Fibroblast of the aortic adventitia (primary cell): ENCODE measurements at places on chromosomes 2 and 18.

DNA sequence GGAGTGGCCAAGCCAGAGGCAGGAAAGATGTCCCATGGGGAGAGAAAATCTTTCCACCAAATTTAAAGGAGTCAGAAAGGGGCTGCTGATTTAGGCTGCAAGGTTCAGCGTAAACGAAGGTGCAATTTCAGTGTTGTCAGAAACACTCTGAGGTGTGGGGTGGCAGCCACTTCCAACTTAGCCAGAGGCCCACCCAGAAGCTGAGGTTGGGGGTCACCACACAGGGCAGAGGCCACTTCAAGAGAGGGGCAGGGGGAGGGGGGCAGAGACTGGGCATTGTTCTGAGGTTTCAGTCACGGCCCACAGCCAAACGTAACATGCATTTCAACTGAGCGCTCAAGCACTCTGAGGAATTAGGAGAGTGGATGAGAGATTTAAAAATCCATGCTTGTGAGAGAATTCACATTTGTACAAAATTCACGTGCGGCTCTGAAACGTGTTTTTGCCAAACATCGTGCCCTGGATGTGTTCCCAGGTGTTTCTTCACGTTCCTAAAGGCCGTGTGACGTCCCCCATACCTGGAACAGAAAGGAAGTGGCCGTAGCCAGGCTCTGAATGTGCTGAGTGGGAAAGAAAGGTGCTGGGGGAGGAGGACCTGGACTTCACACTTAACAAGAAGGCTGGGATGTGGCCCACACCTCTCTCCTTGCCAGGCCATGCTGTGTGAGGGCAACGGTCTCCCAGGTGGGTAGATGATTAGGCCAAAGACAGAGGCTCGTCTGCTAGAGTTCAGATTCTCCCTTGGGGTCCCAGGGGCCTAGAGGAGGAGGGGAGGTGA lies 19.5 kb upstream of the BOK start:
- DNase-seq = no peak

DNA sequence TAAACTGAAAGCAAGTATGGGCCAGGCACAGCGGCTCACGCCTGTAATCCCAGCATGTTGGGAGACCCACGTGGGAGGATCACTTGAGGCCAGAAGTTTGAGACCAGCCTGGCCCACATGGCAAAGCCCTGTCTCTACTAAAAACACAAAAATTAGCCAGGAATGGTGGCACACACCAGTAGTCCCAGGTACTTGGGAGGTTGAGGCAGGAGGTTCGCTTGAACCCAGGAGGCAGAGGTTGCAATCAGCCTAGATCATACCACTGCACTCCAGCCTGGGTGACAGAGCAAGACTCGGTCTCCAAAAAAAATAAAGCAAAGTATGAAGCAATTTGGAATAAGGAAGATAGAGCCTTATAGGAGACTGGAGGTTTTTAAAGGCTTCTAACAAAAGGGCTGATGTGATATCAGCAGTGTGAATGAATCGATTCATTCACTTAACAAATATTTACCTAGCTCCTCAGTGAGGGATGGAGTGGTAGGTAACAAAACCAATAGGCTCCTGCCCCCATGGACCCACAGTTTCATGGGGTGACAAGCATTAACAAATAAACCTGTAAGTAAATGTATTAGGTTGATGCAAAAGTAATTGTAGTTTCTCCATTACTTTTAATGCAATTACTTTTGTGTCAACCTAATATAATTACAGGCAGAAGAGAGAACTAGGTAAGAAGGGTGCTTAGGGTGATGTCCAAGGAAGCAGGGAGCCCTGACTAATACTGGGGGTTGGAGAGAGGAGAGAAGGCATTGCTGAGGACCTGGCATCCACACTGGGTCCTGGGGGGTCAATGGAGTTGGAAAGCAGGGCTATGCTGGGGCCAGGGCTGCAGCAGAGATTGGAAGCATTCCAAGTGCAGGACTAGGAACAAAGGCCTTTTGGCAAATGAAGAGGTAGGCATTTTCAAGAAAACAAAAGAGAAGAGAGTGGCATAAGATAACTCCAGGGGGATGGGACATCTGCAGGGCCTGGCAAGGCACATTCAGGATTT lies 195.4 kb upstream of the ARL4C start:
- DNase-seq = peak; percentile 44

GRCh38 chr2:197258580-197258979 lies 52.0 kb downstream of the ANKRD44 start:
- peak; percentile 28 for DNase-seq

DNA sequence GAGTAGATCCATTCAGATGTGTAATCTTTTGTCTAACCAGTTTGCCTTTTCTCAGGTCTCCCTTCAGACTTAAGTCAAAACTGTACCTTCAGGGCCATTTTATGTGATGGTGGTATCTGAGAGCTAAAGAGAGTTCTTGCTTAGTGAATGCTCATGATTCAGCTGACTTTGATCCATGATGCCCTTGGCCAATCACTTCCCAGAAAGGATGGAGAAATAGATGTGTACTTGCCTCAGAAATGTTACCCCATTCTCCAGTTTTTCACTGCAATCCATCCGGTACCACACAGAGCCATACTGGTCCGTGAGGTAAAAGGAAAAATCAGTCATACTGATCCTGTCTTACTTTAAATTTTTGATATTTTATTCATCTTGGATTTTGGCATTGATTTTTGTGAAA lies 234.8 kb upstream of the PIK3C3 start:
- no peak for DNase-seq

DNA sequence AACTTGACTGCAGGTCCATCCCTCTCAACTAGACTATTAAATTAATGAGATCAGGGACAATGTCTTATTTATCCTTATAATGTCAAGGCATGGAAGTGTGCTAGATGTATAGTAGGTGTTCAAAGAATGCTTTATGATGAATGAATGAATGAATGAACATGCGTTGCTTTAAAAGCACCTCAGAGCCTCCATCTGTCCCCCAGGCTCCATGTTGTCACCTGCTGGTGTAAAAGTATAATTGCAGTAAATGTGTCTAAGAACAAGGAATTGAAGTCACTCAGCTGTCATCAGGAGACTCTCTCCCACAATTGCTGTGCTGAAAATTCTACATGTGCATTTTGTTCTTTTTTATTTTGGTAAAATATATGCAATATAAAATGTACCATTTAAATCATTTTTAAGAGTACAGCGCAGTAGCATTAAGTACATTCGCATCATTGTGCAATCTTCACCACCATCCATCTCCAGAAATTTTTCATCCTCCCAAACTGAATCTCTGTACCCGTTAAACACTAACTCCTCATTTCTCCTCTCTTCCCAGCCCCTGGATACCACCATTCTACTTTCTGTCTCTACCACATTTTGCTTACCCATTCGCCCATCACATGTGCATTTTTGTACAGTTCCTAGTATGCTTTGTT lies 52.6 kb downstream of the GNAL start:
- DNase-seq = no peak

DNA sequence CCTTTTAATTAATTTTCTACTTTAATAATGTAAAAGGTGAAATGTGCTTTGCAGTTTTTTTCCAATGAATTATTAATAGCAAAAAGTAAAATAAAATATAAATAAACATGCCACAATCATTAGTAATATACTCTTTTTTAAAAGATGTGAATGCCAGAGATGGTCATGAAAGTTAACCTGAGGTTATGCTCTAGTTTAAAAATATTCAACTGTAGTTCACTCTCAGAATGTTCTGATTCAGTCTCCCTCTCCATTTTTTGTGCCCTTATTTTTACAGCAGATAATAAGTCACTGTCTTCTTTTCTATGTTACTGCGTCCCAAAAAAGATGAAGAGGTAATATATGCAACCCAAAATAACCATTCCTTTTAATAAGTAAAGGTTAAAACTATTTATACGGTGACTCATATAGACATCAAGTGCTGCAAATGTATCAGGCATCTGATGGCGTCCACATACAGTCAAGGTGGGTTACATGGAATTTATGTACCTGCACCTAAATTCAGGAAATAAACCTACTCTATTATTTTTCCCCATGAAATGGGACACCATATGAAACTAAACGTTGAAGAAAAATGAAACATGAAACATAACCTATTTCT lies 153.6 kb upstream of the ZNF804A start:
- no peak for DNase-seq

DNA sequence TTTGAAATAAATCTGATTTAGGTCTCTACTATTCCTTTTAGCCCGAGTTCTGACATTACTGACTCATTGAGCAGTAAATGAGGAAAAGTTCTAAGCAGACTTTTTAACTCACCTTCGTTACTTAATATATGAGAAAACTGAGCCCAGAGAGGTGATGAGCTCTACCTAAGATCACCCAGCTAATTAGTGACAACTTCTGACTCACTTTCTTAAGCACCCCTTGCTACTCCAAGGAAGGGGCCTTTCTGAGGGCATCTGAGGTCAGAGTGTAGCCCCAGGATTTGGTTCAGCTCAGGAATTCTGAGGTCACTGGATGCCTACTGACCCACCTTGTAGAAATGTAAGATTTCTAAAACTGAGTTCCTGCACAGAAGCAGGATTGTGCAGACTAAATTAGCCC lies 102.2 kb upstream of the FZD5 start:
- no peak for DNase-seq

DNA sequence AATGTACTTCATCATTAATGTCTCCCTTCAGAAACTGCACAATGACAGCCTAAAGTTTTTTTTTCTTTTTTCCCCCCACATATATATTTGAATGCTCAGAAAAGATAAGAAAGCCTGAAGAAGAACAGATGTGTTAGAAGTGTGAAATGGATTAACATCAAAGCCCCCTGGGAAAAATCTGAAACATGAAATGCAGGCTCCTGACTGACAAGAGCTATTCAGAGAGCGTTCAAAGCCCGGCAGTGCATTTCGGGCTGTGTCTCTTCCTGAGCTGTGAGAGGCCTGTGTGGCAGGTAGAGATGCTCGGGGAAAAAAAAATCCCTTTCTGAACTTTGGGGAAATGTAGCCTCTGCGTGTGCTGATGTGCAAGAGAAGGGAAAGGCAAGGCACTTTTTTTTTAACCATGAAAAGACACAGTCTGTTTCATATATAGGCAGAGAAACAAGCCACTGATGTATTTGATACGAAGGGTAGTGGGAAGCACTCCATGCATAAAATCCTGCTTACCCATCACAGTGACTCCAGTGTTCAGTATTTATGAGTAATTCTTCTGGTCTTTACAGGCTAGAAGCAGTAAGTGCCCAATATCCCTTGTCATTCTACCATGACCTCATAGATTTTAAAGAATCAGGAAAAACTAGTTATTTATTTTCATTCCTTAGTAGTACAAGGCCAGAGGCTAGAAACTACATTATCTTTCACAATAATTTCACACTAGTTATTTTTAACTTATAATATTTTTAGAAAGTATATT lies 1574.2 kb upstream of the PIK3C3 start:
- DNase-seq = no peak

- peak; percentile 93 for DNase-seq
Observed at GRCh38 chr2:95728878-95729596, 137.2 kb downstream of the TRIM43 start.

GRCh38 chr18:55605733-55606338 lies 17.8 kb upstream of the TCF4 start:
- DNase-seq = no peak

DNA sequence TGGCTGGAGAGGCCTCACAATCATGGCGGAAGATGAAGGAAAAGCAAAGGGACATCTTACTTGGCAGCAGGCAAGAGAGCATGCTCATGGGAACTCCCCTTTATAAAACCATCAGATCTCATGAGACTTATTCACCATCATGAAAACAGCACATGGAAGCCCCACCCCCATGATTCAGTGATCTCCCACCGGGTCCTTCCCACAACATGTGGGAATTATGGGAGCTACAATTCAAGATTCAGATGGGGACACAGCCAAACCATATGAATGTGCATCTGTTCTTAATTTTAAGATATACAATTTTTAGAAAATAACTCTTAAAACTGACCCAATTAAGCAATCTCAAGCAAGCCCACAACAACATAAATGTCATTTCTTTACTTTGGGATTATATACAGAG lies 12.6 kb downstream of the C18orf63 start:
- DNase-seq = peak; percentile 46

- DNase-seq = no peak
Observed at GRCh38 chr2:134391751-134392160, 137.9 kb downstream of the MGAT5 start.

- DNase-seq = peak; percentile 37
Observed at GRCh38 chr2:101983486-101983885, 8.3 kb upstream of the IL1R2 start.

GRCh38 chr2:46431481-46432235 lies 47.7 kb upstream of the TMEM247 start:
- DNase-seq = peak; percentile 71

GRCh38 chr2:155350783-155351580 lies 652.5 kb downstream of the KCNJ3 start:
- DNase-seq = no peak

- DNase-seq = no peak
Observed at GRCh38 chr2:128325611-128326181, 7.0 kb upstream of the HS6ST1 start.

DNA sequence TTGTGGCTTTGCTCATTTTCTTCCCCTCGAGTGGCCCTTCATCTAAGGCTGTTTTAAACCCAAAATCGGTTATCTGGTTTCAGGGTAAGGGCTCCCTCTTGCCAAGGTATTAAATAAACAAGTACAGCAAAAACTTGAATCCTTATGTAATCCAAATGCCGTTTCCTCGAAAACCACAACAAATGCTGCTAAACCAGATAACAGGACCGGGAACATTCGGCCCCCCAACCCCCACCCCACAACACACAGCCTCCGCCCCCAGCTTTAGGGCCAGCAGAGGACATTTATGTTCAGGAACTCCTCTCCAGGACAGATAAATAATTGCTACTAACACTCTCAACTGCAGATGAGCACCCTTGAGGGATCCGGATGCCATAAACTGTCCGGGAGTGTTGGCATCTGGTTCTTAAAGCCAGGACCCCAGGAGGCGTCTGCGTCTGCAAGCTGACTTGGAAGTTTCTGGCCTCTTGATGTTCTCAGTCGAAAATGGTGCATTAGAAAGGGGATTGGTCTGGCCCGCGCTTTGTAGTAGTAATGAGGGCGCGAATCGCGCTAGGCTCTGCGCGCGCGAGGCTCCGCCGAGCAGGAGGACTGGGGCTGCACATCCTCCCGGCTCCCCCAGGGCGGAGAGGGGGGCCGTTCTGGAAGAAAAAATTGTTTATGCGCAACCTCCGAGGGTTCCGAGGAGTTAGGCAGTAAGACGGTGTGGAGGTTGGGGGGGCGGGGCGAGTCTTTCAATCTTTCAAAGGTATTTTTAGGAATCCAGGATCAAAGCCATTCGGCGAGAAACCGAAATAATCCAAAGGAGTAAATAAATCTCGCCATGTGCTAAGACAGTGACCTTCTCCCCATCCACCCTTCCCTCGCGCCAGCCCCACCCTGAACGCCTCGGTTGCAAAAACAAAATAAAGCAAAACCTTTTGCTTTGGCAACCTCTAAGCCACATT lies 3.9 kb upstream of the ID2 start:
- peak; percentile 86 for DNase-seq
